ENCODE measurements at places on chromosomes 2 and 18.
A peak's percentile ranks its signal among the peaks of the same experiment; 100 is the strongest.

DNA sequence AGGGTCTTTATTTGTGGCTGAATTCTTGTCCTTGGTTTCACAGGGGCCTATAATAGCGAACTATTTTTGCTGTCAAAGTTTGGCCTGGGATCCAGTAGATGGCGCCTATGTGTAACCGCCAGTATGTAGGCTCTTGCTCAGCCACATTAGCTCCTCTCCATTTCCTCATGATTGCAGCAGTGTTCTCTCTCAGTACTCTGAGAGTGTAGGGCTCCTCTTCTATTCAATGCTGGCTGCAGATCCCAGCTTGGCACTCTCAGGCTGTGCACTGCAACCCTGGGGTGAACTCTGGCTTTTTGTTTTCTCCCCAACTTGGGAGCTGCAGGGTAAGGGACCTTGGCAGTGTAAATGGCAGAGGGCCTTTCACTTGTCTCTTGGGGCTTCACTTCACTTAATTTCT, 344.6 kb upstream of the CHAC2 start:
- DNase-seq: no peak

DNA sequence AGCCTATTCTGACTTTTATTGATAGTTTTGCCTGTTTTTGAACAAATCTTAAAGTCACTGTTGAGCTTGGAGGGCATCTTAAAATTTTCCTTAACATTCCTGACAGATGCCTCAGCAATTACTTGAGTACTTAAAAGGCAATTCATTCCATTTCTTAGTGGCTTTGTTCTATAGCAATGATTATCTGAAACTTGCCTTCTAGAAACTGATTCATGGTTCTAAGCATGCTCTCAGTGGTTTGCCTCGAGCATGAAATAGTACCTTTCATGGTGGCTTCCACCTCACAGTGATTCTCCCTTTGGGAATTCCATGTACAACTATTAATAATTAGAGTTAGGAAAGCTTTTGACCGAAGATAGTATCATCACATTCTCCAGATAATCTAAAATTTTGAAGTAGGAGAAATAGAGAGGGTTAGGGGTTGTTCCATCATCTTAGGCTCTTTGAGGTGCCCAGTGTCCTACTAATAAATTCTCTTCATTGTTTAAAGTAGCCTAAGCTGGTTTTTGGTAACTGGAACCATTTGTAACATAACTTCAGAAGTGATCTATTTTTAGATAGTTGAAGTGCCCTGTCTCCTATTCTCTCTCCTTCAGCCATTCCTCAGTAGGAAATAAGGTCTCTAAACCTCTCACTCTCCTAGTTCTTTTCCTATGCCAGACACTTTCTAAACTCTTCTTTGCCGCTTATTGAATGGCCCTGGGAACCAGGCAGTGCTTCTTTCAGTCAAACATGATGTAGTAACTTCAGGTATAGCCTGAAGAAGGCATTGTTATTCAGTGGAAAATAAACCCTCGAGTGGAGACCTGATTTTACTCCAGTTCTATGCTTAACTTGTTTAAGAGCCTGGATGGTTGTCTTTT, 156.1 kb downstream of the HAUS1 start:
- DNase-seq: no peak

- no peak for DNase-seq
Observed at GRCh38 chr18:33716061-33716683, 138.2 kb downstream of the ASXL3 start.

DNA sequence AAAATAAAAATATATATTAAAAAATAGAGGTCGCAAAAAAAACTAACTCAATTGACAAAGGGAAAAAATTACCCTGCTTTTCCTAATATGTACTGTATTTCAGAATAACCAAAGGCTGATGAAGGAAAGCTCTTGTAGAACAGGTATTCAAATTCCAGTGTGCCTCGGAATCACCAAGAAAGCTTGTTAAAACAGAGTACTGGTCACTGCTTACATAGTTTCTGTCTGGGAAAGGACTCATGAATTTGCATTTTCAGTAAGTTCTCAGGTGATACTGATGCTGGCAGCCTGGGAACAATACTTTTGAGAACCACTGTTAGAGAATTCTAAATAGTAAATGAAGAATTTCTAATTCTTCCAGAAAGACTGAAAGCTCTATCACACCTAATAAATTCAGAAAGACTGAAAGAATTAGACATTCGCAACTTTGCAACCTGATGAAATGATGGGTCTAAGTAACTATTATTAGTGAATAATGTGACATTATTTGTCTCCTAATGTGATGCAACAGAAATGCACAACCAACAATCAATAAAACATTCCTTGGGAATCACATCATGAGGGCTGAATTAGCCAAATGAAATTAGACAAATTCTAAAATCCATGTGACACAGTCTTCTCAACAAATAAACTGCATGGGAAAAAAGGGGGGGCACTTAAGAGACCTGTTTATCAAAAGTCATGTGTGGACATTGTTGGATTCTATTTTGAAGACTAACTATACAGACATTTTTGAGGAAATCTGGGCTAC, 21.9 kb downstream of the RPRD1A start:
- no peak for DNase-seq

- no peak for DNase-seq
Observed at GRCh38 chr2:233990261-233990798, 60.2 kb upstream of the SPP2 start.

- no peak for DNase-seq
Observed at GRCh38 chr2:130385709-130386108, 29.9 kb downstream of the PTPN18 start.

DNA sequence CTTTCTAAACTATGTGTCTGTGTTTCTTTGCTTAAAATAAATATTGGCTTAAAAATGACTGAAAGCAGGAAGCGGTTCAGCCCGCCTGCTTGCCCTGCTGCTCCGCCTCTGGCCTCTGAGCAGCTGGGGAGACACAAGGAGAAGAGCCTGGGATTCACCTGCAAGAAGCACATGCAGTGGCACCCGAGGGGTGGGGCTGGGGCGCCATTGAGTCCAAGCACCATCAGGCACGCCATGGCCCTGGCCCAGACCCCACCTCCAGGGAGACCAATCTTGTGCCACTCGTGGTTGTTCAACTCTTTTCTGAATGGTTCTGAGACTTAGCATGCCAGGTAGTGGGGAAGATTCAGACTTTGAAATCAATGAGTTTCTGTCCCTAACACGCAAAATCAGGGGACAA, 495.5 kb upstream of the MYT1L start:
- no peak for DNase-seq

DNA sequence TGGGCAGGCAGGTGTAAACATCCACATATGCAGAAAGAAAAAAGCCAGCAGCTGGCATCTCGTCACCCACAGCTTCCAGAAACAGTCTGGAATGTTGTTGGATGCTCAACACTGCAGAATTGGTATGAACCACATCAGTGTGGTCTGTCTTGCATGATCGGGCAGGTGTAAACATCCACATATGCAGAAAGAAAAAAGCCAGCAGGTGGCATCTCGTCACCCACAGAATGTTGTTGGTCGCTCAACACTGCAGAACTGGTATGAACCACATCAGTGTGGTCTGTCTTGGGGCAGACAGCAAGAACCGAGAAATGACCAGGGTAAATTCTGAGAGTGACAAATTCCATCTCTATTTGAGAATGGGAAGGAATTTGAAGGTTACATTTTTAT, 39.6 kb downstream of the DOCK10 start:
- DNase-seq: no peak

DNA sequence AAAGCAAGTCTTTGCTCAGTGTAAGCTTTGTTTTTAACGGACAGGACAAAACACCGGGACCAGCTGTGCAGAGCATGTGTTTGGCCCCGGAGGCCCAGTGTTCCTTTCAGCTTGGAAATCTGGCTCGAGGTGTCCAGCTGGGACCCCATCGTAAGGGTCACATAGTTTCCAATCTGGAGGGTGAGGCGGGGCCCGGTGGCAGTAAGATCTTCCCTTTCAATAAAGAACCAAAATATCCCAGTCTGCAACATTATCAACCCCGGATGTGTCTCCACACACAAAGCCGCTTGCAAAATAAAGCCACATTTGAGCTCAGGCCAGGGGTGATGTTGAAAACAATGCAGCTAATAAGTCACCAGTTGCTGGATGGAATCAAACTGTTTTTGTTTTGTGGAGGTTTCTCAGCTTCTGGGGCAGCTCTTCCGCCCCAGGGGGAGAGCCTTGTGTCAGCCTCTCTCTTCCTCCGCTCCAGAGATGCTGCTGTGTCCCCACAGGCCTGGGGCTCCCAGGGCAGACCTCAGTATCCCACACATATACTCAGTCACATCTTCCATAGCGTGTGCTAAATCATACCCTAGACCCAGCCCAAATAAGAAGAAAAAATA, 138.6 kb upstream of the GLI2 start:
- peak; percentile 18 for DNase-seq

DNA sequence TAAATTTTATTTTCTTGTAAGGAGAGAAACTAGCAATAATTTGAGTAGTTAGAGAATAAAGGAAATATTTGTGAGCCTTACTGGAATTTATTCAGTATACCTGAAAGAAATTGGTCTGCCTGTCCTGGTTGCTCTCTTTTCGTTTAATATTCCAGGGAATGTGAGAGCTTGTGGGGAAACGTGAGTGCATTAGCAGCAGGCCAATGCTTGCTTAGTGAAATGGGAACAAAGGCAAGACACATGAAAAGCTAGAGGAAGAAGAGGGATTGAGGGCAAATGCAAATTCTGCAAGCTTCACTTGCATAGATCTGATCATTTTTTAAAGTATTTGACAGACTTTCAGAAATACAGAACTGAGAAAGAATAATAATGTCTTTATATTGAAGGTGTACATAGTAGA, 111.0 kb downstream of the ERBB4 start:
- no peak for DNase-seq

GRCh38 chr2:88307817-88308216, 137.7 kb downstream of the THNSL2 start:
- no peak for DNase-seq

- DNase-seq: no peak
Observed at GRCh38 chr2:102081606-102082005, 60.9 kb upstream of the IL1R1 start.

DNA sequence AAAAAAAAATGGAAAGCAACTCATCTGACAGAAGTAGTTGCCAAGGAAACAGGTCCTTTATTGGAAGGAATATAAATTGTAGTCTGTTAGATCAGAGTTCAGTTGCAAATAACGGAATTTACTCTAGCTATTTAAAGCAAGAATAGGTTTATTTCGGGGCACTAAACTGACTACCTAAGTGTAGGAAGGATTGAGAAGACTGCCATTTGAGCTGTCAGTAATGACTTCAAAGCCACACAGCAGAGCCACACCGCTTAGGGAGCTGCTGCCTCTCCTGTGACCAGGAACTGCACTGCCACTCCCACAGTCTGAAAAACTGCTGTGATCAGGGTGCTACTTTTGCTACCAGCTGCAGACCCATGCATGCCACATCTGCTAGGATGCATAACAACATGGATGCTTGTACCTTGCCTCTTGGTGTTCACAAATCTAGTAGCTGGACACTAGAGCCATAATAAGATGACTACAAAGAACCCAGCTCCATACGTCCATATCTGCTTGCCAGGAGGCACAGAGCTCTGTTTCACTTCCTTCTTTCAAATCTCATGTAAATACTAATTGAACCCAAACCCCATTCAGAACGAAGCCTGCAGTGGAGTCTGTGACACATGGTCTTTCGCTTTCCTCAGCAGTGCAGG, 2.2 kb downstream of the DSG2 start:
- DNase-seq: no peak

DNA sequence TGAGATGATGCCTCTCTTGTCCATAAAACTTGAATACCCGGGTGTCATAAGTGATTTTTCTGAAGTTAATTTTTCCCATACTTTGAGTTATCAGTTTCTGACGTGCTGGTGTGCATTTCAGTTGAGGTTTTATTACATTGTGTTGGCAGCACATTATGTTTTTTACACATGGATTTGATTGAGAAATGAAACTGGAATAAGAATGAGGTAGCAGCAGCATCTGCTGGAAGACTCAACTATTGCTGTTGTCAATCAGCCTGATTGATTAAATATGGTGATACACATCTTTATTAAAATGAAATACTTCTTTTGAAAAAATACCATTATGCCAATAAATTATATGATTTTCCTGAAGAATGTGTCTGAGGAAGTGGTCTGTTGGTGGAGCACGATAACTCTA, 60.5 kb downstream of the INSIG2 start:
- DNase-seq: no peak

DNA sequence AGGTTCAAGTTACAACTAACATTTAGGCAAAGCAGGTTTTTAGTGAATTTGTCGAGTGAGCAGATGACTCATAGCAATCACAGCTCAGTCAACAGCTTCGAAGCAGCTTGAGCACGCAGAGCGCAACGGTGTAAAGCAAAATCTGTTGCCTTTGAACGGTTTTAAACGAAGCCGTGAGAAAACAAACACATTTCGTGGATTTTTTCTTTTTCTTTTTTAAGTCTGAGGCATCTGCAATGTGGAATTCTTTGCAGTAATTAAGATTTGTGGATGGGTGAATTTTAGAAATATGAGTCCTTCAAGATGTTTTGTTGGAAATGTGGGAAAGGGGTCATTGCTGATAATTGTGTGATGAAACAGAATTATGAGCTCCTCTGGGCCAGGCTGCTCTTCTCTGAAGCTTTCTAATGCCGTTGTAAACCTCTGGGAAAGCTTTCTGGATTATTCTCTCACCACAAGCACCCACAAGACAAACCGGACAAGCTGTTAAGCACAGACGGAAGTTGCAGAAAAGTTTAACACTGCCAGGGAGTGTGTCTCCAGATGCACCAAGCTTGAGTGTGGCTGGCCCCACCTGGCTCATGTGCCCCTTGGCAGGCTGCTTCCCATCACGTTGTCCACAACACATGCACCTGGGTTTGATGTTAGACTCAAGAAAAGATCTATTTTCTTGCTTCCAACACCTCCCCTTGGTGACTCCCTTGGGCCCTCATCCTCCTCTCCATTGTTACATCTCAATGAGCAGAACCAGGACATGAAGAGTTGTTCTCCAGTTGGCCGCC, 224.7 kb downstream of the ACKR3 start:
- DNase-seq: no peak

DNA sequence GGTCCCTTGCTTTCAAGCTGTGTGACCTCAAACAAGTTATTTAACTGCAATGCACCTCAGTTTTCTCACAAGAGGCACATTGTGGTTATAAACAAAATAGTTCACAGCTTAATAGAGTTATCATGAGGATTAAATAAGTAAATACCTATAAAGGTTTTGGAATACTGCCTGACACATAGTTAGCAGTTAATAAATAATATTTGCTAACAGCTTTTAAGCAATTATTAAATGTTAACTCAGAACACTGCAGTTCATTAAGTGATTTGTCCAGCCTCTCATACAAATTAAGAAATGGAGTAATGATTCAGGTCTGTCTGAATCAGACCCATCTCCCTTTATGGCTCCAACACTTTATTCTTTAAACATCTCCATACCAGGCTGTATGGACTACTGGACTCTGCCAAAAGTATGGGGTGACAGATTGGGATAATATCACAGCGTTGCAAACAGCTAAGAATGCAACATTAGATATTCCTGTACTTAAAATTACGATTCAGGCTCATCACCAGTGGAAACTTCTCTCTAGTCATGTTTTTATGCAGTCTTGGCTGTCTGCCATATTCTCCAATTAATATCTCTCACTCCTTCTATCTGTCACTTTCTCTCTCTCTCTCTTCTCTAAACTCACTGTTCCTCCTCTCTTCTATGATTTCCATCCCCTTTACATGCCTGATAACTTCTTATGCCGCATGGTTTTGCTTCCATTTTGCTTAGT, 370.6 kb upstream of the UBE2E3 start:
- DNase-seq: no peak
